Activated CD4-positive, alpha-beta T cell treated with anti-CD3 and anti-CD28 coated beads for 24 hours (primary cell): ENCODE measurements at places on chromosomes 3 and 15.

GRCh38 chr3:126827121-126827520 lies 123.1 kb downstream of the CHCHD6 start:
- no peak for DNase-seq

DNA sequence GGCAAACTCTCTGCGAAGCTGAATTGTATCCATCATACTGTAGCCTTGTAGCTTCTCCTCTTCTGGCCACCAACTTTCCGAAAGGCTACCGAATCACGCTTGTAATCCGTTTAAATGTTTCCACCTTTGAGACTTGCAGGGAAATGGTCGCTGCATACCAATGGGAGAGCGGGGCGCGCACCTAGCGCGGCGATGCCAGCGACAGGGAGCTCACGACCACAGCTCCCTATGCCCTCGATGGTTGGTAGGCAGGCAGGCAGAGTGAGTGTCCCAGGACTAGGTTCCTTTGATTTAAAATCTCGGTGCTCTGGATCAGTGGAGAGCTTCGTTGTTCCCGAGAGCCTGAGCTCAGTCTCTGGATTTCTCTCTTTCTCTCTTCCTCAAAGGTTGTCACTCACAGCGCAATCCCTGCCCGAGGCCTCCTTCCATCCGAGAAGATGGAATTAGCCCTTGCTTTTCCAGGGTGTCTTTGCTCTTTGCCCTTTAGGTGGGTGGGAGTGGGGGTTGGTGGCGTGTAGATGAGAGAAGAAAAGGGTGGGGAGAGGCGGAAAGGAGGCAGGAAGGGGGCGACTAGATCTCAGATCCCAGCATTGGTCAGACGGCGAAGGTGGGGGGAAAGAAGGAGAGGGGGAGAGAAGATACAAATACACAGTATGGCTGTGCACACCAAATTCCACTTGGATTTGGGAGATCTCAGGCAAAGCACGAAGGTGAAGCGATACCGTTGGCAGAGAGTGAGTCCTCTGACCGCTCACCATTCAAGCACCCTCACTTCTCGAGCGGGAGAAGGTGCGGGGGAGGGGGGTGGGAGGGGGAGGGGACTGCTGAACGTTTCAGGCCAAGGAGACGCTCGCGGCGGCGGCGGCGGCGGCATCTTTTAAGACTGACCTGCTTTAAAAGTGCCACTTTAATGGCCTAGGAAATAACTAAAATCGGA lies at the start of gene SLITRK3:
Gene SLITRK3 (minus strand): TSS at position 745 of the 937 bp plus-strand sequence. CDS start 5,554 bp downstream, outside the sequence.
- DNase-seq: no peak

DNA sequence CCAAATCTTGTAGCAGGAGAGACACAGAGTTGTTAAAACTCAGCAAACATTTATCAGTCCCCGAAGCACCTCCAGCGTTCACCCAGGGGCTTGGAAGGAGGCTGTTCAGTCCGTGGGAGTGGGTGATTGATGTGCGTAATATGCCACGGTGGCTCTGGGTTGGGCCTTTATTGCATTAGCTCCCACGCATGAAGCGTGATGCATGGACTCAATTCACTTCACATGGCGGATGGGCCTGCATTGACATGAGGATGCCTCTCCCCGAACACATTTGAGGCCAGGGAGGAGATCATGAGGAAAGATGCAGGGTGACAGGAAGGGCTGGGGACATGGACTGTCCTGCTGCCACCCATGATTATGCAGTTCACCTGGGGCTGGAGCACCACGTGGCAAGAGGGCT lies 126.5 kb downstream of the FAM43A start:
- DNase-seq: no peak

DNA sequence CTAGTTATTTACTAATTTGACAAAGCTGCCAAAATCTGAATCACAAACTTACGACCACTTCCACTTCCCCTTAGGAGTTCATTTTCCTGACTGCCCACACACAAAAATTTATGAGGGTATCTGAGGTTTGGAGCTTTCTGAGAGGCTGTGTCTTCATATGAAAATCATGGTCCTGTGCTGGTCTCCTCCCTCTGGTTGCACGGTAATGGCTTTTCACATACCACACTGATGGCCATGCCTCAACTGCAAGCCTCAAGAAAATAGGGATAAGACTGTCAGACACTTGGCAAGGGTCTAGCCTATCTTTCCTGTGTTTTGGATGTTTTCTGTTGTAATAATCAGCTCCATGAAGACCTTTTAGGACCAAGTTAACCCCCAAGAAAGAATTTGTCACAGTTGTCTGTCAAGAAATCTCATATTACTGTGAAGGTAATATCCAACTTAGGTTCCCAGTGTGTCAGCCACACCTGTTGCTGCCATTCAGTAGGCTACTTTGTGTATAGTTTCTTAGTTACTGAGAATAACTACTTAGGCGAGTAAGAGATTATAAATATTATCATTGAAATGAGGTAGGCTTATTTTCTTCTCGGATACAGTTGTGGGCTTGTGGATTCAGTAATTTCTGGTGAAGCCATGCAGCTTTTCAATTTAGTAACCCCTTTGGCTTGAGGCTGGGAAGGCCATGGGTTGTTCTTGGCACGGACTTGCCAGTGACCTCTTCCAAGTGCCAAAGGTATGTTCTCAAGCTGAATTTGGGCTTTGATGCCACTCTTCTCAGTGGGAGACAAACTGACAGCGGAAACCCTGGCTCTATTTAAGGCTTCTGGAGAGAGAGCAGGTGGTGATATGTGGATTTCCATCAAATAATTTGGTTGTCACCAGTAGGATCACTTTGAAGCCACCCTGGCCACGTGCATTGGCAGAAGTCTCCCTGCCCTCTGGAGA lies 101.1 kb downstream of the RYR3 start:
- no peak for DNase-seq

DNA sequence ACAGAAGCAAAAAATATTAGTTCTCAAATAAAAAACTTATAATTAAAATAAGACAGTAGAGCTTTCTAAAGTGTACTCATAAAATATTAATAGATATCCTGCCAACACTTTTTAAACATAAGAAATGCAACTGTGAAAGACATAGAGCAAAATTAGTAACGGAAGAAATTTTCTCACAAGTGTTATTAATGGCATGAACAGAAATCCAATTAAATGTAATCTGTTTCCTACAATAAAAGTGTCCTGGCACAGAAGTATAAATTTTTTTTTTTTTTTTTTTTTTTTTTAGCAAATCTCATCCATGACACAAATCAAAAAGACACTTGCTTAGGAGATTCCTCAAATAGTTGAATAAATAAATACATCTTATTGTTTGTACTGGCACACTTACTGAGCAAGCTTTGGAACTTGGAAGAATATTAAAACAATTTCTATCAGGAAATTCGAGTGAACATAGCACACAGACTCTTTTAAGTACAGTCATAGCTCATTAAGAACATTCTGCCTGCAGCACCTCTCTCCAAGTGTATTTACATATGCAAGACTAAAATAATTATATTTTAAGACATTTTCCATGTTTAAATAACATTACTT lies 227.2 kb upstream of the ROBO2 start:
- no peak for DNase-seq

DNA sequence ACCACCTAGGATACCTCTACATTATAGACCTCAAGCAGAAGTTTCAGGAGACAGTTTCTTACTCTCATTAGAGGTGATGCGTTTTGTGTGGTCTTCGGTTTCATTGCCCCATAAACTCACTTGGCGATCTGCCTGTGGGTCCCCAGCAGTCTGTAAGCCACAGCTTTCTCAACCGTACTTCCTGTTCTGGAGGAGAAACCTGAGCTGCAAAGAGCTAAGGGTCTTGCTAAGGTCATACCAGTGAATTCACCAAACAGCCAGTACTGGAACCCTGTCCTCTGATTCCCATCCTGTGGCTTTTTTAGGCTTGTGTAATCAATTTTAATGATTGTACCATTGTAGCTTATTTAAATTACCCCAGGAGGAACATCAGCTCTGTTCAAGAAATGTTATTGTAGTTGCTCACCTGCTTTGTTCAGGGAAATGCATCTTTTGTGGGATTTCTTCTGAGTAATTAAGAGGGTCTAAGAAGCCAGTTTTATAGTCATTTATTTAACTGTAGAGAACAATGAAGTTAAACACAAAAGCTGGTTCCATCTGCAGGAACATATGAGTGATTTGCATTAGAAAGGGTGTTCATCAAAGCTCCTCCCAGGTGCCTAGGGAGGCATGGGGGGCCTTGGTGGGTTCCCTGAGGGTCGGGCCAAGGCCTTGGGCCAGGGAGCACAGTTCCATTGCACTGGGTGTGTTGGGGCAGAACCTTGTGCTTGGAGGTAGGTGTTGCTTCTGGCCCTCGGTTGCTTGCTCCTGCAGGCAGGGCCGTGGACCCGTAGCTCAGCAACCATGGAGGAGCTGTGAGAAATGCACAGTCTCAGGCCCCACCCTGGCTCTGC lies 69.6 kb downstream of the APBA2 start:
- DNase-seq: no peak

DNA sequence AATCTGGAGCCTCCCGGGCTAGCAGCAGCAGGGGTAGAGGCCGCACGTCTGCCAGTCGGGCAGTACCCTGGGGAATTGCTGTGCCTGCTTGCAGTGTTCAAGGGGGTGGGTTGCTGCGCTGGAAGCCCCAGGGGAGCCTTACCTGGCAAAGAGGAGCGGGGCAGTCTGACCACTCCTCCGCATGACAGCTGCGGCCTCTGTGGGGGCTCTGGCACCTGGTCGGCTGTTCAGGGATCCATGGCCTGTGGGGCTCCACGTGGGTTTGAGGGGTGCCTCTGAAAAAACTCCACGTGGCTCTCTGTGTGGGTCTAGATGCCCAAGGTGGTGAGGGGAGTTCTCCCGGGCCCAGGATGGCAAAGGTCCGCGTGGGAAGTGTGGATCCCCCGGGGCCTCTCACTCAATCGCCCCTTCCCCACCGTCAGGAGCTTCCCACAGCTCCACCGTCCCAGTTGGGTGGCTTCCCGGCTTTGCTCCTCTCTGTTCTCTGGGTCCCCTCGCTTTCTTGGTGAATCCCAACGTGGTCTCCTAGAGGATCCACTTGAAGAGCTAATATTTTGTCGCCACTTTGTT lies 184.5 kb downstream of the EFHB start:
- no peak for DNase-seq

DNA sequence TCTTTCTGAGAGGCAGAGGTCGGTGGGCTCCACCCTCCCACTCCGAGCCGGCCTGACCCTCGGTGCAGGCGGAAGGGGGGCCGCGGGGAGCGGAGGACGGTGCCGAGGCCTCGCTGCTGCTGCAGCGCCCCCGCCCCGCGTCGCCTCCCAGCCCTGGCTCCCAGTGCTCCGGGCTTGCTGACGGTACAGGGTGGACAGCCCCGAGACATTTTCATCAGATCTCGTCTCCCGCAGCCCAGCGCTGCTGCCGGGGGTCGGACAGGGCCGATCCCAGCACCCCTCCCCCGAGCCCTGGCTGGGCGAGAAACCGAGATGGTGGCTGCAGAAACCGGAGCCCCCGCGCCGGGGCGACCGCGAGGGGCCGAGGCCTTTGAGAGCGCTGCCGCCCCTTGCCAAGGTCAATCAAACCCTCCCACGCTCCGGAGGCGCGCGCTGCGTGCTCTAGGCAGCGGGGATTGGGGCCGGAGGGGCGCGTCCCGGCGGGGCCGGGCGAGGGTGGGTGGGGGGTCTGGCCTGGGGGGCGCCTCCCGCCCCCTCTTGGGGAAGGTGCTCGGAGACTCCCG lies 42.5 kb downstream of the EPHB3 start:
- no peak for DNase-seq

DNA sequence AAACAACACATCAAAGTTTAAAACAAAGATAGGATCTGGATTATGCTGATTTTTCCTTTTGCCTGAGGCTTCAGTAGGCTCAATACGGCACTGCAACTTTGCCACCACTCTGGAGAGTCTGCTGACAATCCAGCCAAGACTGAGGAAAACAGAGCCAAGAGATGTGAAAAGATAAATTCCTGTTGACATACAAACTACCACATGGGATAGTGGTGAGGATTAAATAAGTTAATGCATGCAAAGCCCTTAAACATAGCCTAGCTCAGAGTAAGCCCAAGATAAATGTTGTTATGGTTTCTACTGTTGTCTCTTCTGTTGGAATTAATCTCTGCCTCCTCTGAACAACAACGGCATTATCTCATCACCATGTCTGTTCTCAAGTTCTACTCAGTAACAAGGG lies 245.9 kb upstream of the LMCD1 start:
- DNase-seq: no peak

- no peak for DNase-seq
These were observed 35.8 kb upstream of the ATP13A3 start for GRCh38 chr3:194522579-194523046.

DNA sequence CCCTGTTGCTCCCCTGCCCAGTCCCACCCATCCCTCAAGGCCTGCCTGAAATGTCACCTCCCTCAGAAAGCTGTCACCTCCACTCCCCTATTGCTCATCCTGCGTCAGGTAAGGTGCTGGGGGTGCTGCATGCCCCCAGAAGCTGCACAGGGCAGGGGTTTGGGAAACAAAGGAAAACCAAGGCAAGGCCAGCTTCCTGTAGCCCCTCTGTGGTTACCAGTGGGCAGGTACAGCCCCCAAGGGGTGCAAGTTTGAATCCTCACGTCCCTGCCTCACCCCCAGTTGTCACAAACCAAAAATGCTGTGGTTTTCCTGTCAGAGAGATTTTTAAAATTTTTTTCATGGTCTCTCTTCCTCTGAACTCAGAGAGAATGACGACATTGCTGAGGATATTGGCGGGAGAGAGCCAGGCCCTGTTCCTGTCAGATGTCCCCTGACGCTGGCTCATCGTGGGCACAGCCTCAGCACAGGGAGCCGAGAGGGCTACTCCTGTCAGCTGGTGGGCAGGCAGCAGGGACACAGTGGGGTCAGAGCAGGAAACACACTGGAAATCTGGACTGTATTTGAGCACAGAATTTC lies 27.0 kb downstream of the PSTPIP1 start:
- no peak for DNase-seq

DNA sequence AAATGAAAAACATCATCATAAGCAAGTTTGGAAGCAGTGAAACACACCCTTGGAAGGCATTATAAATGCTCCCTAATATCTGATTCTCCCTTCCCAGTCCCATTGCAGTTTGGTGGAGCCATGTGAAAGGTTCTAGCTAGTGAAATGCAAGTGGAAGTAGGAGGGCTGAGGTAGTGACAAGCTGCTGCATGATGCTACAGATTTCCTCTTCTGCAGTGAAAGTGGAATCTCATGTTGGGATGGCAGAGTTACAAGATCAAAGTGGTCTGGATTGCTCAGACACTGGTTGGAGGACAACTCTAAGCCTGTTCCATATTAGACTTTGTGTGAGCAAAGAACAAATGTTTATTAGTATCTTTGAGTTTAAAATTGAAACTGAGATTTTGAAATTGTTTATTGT lies 3.3 kb upstream of the PDCD6IP start:
- no peak for DNase-seq

DNA sequence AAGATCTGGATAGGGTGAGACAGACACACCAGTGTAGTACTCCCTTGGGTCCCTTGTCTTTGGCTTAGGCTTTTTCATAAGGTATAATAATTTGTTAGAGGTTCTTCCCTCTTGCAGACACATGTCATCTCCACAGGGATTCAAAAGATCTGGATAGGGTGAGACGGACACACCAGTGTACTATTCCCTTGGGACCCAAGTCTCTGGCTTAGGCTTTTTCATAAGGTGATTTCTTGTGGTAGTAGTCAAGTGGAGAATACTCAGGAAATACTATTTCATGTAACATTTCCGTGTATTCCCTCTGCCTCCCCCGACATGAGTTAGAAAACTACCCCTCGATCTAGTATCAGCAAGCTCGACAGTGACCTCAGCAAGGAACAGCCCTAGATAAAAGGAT lies 954 bp upstream of the MAPKBP1 start:
- DNase-seq: no peak
